ENCODE measurements at places on chromosomes 16 and 17.

DNA sequence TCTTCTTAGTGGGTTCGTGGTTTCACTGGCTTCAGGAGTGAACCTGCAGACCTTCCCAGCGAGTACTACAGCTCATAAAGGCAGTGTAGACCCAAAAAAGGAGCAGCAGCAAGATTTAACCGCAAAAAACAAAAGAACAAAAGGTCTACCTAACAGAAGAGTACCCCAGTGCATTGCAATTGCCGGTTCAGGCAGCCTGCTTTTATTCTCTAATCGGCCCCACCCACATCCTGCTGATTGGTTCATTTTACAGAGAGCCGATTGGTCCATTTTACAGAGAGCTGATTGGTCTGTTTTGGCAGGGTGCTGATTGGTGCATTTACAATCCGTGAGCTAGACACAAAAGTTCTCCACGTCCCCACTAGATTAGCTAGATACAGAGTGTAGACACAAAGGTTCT is 2.0 kb upstream of the ARRB2 start:
- DNase-seq, result no peak

DNA sequence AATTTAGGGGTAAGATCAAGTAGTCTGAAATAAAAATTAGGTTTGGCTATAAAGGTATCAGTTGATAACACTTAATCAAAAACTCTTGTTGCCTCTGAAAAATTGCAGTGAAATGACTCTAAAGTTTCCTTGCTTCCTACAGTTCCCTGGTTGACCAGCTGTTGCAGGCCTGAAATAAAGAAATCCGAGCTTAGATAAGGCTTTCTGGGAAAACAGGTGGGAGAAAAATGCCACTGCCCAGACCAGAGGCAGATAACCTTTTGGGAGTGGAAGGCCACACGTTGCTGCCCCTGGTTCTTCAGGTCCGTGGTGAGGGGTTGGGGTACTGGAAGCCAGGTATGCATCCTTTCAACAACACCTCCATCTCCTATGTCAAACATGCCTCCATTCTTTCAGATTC is 111.3 kb downstream of the HS3ST3A1 start:
- DNase-seq, result no peak

DNA sequence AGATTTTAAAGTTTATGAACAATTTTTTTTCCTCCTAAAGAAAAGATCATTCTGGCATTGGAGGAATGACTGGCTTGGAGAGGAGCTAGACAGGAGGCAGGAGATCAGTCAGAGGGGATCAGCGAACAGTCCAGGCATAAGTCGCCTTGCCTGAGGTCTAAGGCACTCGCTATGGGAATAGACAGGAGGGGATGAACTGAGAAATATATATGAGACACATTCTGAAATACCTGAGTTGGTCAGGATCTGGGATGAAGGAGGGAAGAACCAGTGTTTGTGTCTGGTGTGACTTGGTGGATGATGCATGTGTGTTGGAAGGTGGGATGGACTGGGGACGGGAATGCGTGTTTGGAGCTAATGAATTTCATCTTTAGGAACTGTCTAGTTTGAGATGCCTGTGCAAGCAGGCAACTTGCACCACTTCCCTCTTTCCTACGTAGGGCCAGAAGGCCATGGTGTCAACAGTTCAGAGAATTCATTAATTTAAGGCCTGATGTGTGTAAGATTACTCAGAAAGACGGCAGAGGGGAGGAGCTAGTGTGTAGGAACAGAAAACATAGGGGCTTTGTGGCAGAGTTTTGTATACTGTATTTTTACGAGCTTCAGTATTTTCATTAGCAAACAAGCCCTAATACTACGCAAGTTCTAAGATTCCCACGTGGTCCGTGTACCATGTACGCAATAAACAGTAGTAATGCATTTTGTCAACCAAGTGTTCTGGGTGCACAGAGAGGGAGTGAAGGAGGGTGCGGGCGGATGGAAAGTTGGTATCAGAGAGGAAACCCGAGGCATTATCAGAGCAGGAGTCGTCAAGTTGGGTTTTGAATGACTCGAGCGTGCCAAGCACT is 825 bp downstream of the HEATR6 start:
- no peak for DNase-seq

DNA sequence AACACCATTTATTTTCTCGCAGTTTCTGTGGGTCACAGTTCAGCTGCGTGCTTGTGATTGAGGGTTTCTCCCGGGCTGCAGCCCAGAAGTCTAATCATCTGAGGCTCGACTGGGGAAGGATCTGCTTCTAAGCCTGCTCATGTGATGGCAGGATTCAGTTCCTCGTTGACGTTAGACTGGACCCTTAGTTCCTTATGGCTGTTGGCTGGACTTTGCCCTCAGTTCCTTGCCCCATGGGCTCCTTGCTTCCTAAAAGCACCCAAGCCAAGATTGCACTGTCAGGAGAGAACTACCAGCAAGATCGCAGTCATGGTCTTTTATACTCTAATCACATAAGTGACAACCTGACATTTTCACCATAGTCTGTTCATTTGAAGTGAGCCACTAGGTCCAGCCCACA is 250.0 kb downstream of the PRKCA start:
- DNase-seq, result no peak

GRCh38 chr16:82792693-82793092 is 165.9 kb downstream of the CDH13 start:
- no peak for DNase-seq

DNA sequence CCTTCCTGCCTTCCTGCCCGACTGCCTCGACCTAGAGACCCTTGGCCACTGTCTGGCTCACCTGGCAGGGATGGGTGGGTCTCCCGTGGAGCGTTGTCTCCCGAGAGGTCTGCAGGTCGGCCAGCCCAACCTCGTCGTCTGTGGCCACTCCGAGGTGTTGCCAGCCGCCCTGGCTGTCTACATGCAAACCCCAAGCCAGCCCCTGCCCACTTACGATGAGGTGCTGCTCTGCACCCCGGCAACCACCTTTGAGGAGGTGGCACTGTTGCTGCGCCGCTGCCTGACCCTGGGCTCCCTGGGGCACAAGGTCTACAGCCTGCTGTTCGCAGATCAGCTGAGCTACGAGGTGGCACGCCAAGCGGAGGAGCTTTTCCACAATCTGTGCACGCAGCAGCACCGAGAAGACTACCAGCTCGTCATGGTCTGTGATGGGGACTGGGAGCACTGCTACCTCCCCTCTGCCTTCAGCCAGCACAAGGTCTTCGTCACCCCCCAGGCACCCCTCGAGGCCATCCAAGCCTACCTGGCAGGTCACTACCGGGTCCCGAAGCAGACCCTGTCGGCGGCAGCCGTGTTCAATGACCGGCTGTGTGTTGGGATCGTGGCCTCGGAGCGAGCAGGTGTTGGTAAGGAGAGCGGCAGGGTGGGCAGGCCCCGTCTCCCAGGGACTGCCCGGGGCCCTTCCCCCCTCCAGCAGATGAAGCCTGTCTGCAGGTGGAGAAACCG is 75.1 kb upstream of the ENDOV start:
- no peak for DNase-seq

- no peak for DNase-seq
Observed at GRCh38 chr17:41455236-41455635, 11.9 kb downstream of the KRT32 start.

DNA sequence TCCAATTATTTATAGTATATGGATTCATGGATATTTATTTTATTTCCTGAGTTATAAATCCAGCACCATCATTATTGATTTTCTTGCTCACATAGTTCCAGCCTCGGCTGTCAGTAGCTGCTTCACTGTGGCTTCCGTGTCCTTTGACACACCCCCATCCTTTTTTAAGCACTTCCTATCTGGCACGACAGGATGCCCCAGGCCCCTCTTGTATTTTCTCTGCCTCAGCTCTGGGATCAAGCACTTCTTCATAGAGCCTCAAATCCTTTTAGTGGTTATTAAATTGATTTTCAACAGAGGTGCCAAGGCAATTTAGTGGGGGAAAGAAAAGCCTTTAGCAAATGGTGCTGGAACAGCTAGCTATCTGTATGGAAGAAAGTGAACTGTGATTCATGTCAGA is 59.8 kb downstream of the GAN start:
- no peak for DNase-seq

- no peak for DNase-seq
Observed at GRCh38 chr16:3530371-3530914, 29.6 kb downstream of the CLUAP1 start.

- DNase-seq, result no peak
Observed at GRCh38 chr17:18186627-18186982, 3.0 kb downstream of the ALKBH5 start.

GRCh38 chr16:78249832-78250231 is 150.4 kb downstream of the WWOX start:
- DNase-seq, result no peak

GRCh38 chr16:82111944-82112343 is 58.1 kb downstream of the MPHOSPH6 start:
- no peak for DNase-seq

DNA sequence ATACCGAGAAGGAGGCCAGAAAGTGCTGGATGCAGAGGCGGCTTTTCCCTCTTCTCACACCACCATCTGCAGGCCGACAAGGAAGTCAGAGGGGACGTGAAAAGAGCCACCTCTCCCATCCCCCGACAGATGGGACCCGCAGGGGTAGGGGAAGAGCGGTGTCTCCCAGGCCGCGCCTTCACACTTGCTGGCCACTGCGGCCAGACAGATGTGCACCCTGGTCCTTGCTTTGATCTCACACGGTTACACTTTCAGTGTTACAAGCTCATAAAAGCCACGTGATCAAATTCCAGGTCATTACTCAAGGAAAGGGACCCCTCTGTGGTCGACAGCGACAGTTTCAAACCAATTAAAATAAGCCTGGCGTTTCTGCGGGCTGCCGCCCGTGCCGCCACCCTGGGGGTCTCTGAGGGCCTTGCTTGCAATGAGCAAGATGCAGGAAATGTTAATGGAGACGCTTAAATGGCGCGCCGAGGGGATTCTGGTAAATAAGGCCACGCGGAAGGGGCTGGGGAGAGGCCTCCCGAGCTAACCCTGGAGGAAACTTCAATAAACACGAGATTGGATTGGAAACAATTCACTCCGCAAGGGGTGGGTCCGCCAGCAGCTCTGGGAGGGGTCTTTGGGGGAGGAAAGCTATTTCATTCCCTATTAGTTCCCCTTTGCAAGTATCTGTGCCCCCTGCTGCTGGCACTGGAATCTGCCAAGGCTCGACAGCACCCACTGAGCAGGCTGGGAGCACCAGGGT is 240.9 kb downstream of the ENGASE start:
- DNase-seq, result no peak

DNA sequence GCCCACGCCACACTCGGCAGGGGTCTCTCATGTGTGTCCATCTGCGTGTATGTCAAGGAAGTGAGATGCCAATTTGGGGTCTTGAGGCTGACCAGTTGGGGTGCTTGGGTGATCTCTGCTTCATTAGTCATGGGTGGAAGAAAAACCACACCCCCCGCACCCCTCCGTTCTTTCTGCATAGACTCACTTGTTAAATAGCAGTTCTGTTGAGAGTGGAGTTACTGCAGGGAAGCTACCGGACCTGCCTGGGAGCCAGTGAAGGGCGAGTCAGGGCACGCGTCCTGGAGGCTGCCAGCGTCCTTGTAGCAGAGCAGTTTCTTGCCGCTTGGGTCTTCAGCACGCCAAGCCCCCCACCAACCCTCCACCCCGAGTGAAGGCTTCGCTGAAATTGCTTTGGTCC is 8.5 kb downstream of the SNN start:
- no peak for DNase-seq

DNA sequence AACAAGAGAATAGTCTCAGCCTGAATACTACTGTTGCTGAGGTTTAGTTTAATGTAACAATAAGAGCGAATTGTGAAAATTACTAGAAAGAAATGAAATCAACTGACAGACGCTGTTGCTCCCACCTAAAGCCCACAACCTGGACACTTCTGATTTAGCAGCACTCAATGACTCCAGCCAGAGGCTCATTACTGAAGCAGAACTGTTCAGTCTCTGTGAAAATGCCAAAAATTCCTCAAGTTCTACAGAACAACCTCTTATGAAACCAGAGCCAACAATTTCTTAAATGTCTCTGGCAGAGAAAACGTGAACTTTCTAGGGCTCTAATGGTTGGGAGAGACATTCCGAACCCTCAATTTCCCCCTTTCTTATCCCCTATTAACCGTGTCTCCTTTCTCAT is 9.9 kb downstream of the PSME3IP1 start:
- DNase-seq, result no peak

DNA sequence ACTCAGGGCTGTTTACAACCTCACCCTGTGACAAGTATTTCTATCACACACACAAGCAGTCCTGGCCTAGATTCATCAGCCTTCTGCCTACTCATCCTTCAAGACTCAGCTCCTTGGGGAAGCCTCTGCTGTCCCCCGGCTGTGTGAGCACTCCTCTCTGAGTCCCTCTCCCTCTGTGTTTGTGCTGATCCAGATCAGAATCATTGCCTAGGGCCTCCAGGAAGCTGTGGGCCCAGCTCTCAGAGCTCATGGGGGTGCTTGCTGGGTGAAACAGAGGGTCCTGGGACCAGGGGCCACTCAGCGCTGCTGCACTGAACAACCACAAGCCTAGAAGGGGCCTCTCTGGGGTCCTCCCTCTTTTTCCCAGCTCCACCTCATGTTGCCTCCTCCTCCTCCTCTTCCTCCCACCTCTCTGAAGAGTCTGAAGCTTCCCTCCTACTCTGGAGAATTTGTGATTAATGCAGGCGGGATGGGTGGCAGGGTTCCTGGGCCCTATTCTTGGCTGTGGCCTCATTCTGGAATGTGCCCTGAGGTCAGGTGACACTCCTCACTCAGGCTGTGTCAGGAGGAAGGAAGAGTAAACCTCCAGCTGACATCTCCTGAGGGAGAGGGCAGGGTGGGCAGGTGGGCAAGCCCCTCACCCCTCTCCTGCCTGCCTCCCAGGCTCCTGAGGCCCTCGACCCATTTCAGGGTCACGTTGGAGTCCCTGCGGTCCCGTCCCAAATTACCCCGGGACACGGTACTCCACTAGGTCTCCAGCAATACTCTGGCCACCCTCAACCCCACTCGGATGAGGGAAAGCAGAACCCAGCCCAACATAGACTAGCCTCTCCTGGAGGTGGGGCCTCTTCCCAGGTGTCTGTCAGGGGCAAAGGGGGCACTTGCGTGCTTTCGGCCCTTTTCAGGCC is 10.1 kb downstream of the WFIKKN2 start:
- peak; percentile 73 for DNase-seq

- DNase-seq, result no peak
Observed at GRCh38 chr16:7013990-7014389, 318.7 kb upstream of the RBFOX1 start.

GRCh38 chr17:52515927-52516326 is 357.4 kb upstream of the CA10 start:
- DNase-seq, result no peak

GRCh38 chr17:19911033-19911432 is 43.3 kb upstream of the ULK2 start:
- no peak for DNase-seq
